ENCODE measurements at places on chromosomes 6 and 20.

- DNase-seq = no peak
Measured at GRCh38 chr20:62276439-62276838, 26.4 kb upstream of the ADRM1 start.

DNA sequence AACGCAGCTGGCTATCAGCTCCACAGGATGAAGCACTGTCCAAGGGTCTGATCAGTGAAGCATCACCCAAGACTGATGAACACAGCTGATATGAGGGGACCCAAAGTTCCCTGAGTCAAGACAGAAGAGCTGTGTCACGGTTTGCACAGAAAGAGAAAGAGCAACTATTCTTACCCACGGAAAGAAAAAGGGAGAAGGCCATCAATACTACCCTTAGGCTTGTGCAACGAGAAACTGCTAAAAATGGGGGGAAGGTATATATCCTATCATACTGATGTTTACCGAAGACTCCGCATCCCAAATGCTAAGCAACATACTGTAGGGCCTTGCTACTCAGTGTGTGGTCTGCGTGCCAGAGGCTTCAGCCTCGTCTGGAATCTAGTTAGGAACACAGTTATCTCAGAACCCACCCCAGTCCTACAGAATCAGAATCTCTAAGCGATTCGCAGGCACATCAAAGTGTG, 665 bp downstream of the FASTKD5 start:
- DNase-seq = no peak

GRCh38 chr20:40848526-40848925, 159.5 kb upstream of the MAFB start:
- DNase-seq = no peak

- DNase-seq = no peak
Measured at GRCh38 chr6:29946223-29947076, 4.1 kb downstream of the HLA-A start.

- no peak for DNase-seq
Measured at GRCh38 chr6:35259948-35260590, 534 bp downstream of the ZNF76 start.

GRCh38 chr20:56875052-56875659, 246.1 kb downstream of the TFAP2C start:
- no peak for DNase-seq

GRCh38 chr6:119234941-119235340, 114.6 kb downstream of the MAN1A1 start:
- DNase-seq = no peak

- DNase-seq = no peak
Measured at GRCh38 chr6:20180935-20181334, 31.3 kb downstream of the MBOAT1 start.

GRCh38 chr6:83198486-83199172, 5.5 kb downstream of the RWDD2A start:
- no peak for DNase-seq

DNA sequence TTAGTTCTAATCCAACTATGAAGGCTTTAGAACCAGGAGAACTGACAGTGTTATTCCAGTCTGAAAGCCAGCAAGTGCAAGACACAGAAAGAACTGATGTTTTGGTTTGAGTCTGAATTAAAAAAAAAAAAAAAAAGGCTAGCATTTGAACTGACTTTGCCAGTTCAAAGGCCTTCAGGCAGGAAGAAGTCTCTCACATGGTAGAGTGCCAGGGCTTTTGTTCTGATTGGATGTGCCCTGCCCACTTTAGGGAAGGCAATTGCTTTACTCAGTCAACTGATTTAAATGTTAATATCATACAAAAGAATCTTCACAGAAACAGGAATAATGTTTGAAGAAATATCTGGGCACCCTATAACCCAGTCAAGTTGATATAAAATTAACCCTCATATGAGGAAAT, 212.2 kb downstream of the HIVEP2 start:
- DNase-seq = no peak

DNA sequence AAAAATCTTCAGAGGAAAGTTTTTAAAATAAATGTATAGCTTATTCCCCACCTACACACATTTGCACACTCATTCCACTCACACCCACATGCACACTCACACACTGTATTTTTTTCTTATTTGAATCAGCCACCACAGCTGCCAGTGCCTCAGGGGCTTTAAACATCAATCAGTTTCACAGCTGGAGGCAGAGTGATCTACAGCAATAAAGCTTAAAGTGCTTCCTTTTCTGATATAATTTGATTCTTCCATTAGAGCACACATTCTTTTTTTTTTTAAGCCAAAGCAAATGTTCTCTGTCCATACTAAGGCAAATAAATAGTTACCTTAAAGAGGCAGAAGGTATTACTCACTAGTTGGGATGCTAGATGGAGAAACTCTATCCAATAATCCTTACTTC, 498.8 kb upstream of the POU3F2 start:
- DNase-seq = no peak

GRCh38 chr20:34921436-34921835, 34.2 kb downstream of the GSS start:
- no peak for DNase-seq

DNA sequence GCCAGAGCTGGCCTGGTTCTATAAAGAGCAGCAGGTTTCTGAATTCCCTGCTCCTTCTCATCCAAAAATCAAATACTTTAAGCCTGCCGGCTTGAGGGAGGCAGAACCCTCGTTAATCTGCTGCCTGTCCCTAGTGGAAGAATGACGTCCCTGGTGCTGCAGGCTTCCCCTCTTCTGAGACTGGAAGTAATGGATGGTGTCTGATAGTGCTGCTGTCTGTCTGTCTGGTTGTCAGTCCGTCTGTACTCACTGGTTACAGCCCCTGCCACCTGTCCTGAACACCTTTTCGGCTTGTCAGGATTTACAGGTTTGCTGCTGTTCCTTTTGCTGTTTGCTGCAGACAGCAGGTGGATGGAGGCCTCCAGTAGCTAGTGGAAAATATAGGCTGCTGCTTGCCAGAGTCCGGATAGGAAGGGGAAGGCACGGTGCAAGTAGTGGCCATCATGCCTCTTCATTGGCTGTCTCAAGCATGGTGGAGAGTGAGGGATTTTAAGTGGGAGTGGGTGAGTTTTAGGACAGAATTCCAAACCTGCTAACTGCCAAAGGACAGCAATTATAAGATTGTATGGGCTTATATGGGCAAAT, 2.5 kb downstream of the RIMS1 start:
- no peak for DNase-seq

DNA sequence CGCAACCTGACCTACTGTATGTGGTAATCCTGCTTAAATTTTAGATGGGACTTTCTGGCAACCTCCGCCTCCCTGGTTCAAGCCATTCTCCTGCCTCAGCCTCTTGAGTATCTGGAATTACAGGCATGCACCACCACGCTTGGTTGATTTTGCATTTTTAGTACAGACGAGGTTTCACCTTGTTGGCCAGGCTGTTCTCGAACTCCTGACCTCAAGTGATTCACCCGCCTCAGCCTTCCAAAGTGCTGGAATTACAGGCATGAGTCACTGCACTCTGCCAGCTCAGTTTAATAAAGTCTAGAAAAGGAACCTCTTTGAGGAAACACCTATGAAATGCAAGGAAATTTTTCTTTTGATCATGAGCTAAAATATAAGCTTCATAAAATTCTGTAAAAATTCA, 9.0 kb upstream of the PLCB4 start:
- no peak for DNase-seq

GRCh38 chr6:94357381-94357980, 938.1 kb upstream of the EPHA7 start:
- no peak for DNase-seq

DNA sequence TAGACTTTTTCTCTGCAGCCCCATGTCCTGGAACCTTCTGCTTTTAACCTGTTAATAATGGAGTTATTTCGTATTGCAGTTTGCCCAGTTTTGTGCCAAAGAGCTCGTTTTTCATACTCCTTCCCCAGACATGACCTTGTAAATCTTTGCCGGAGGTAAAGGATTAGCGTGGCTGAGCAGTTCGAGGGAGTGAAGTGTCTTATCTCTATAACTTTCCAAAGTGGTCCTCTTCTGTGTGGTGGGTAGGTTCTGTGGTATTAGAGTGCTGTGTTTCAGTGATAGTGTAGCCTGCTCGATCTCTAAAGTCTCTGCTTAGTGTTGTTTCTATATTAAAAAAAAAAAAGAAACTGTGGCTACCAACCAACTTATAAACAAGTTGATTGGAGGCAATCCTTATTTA, 67.5 kb downstream of the FARS2 start:
- DNase-seq = no peak

DNA sequence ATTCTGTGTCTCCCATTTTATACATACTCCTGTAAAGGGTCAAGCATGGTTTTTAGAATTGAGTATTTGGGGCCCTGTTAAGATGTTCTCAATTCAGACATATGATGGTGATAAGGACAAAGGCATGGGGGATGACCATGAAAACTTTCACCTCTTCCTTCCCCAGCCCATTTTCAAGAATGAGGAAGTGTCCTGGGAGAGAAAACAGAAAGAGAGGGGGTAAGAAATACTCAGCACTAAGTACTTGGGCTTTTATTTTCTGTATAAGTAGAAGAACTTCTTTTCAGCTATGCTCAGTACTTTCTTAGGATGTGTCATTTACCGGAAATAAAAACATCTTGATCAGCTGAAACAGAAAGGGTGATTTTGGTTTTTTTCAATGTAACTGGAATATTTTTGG, 10.9 kb upstream of the MBOAT1 start:
- no peak for DNase-seq

GRCh38 chr20:19382386-19383340, 170.2 kb downstream of the SLC24A3 start:
- DNase-seq = no peak

GRCh38 chr6:138978229-138978628, 9.8 kb downstream of the REPS1 start:
- DNase-seq = no peak

All from NCI-H187 (cell line).